RCC 7860 (cell line): ENCODE measurements at places on chromosomes 1 and 21.

DNA sequence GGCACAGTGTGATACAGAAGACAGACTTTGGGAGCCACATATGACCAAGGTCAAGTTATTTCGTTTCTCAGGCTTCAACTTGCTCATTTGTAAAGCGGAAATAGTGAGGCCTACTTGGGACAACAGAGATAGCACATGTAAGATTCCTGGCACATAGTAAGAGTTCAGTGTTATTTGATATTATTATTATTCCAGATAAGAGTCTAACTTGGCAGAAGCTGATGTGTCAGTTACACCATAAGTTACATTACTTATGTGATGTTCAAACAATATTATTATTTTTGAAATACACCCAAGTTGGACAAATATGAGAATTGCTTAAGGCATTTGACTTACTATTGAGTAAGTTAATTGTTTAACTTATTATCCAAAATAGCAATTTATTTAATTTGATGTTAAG is 10.2 kb upstream of the CYP4X1 start:
- no peak for DNase-seq

DNA sequence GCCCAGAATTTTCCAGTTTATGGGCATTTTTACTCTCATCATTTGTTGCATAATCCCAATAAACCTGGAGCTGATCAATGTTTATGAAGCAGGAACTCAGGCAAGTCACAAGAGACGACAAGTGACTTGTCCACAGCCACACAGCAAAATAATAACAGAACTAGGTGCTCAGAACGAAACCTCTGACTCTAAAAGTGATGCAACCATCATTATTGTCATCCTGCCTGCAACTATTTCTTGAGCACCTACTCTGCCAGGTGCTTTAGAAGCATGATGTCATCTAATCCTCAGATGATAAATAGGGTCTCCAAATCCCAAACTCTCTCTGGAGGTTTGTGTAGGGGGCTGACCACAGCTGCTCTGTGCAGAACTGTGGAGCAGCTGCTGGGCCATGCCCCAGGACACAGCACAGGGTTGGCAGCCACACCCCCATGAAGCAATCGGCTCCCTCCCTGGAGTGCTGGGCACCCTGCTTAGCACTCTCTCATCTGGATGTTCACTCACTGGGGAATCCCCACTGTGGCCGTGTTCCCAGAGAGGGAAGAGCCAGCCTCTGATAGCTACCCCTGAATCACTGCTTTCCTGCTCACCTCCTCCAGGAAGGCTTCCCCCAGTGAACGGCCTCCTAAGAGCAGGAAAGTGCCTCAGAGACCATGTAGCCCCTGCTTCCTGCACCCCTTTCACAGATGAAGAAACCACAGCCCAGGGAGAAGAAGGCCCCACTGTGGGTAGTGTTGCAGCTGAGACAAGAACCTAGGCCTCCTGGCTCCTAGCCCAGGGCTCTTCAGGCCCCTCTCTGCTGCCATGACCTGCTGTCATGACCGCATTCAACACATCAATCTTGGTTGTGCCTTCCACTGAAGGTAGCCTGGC is 2.1 kb downstream of the TTC22 start:
- DNase-seq: peak; percentile 66

DNA sequence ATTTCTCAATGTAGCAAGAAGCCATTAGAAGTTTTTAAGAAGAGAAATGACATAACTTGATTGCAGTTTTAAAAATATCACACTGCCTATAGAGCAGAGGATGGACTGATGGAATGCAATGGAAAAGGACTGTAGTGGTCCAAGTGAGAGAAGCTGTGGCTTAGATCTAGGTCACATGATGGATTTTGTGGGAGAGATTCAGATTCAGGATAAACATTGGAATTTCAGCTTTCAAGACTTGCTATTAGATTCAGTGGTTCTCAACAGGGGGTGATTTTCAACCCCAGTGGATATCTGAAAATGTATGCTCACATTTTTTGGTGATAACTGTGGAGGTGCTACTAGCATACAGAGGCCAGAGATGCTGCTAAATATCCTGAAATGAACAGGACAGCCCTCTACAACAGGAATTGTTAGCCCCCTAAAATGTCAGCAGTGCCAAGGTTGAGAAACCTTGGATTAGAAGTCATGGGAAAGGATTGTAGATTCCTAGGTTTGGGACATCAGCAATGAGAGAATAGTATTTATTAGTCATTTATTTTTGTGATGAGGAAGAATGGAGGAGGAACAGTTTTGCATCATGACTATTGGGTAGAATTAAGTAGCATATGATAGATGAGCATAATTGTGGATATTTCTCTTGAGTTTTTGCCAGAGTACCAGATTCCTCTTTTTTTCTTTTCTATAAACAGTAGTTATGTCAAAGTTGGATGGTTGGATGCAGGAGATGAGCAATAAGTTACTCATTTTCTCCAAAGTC is 30.1 kb upstream of the KCNK2 start:
- DNase-seq: no peak

DNA sequence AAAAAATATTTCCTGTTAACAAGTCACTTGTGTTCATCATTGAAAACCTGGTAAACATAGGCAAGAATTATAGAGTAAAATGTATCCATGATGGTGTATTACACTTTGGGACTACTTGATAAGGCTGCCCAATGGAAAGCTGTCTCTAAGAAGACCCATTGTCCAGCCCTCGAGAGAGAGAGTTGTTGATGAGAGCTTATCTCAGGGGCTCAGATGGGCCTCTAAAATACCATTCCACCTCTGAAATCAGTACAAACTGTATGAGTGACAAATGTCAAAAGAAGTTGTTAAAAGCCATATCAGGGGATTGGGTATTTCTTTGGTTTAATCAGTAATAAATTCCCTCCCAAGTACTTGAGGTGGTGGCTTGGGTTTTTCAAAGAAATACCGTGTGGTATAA is 96.1 kb downstream of the KCNK1 start:
- DNase-seq: no peak

- no peak for DNase-seq
These were observed 3.5 kb upstream of the OR10J4 start for GRCh38 chr1:159428536-159428935.

- no peak for DNase-seq
These were observed 36.7 kb downstream of the CHD5 start for GRCh38 chr1:6143395-6143794.

DNA sequence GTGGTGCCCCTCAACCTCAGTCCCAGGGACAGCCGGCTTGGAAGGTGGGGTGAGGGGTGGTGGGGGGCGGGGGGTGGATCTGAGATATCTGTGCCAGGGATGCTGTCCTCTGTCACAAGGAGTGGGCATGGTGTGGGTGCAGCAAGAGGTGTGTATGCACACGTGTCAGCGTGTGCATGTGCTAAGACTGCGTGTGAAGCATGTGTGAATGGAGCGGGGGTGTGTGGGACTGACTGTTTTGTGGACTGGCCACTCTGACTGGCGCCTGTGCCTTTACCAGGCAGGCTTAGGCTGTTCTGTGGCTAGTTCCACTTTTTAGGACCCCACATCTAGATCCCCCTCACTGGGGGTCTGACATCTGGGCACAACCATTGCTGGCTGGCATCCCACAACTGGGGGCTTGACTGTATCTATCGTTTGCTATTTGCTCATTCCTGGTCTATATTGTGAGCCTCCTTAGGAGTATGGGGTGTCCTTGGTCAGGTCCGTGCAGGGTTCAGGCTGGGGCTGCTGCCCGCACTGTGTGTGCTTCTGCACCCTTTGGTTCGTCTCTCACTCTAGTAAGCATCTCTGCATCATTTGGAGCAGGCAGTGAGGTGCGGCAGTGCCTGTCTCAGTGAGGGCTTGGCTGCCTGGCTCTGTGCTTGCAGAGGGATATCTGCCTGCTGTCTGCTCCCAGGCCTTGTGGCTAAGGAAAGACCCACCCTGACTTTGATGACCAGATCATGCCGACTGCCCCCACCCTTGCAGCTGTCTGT is 1.9 kb downstream of the AMPD2 start:
- DNase-seq: no peak

GRCh38 chr1:186943891-186944686 is 115.3 kb downstream of the PLA2G4A start:
- DNase-seq: no peak

DNA sequence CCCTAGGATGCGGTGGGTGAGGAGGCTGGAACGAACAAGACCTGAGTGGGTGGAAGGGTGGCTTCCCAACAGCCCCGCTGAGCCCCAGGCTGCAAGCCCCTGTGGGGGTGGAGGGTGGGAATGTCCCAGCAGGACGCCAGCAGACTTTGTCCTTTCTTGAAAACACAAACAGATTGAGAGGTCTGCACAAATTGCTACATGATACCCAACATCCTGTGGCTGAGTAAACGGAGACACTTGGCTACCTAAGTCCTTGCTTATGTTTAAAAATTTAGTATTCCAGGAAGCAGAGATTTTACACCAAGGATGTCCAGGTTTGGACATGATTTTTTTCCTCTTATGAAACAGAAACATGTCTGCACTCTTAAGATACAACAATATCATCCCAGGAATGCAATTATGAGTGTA is 11.8 kb upstream of the F3 start:
- DNase-seq: no peak

- no peak for DNase-seq
These were observed 853.5 kb upstream of the TMPRSS15 start for GRCh38 chr21:19256934-19257660.

DNA sequence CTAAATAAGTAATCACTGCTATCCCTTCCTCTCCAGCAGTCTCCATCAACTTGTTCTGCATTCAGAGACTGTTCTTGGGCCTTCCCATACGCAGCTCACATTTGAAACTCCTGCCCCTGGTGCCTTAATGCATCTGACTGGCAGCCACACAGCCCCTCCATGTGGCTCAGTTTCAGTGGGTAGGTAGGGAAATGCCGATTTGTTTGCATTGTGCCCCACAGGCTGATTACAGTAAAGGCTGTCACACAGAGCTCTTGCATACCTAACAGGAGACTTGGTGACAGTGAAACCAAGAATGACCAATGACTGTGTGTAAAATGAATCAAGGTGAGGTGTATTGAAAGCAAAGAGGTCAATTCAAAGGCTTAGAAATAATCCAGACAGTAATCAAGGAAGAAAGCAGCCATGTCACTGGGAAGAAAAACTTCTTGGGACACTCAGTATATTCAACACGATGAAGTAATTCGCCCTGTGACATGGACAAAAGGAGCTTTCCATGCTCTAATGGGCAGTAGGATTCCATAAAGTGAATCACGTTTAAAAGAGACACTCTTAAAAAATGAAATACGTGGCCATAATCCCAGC is 12.7 kb upstream of the B3GALNT2 start:
- DNase-seq: peak; percentile 78

- DNase-seq: peak; percentile 76
These were observed 55.6 kb downstream of the PEX14 start for GRCh38 chr1:10530281-10530740.

- DNase-seq: no peak
These were observed 83.2 kb downstream of the CAMK2N1 start for GRCh38 chr1:20402585-20403422.

GRCh38 chr1:168138134-168138533 is 1.4 kb upstream of the GPR161 start:
- DNase-seq: no peak

DNA sequence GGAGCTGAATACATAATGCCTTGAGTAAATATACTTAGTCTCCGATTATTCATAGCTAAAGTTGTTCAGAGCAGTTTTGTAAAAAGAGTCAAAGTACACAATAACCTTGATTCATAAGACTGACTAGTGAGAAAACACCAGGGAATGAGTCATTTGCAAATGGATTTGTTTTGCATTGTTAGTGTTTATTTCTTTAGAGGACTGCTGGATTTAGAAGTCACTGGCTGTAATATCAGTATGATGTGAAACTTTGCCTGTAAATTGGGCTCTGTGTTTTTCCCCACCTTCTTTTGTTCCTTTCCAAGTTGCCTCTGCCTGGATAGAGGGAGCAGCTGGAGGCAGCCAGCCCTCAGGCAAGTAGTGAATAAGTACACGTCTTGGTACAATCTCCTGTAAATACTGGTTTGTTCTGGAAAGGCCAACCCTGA is 474.7 kb downstream of the NUF2 start:
- no peak for DNase-seq

DNA sequence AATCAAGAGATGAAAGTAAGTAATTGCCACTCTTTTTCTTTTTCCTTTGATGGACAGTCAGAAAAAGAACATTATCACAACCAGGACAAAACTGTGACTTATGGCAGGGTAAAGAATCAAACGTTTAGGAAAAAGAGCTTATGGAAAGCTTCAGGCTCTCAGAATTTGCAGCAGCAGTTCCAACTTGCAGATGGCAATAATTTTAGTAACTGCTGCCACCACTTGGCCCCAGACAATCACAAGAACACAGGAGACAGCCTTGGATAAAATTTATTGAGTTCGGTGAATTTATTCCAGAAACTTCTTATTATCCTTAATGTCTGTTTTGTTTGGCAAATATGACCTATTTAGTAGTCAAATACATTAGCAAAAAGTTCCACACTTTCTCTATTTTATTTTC is 804.4 kb downstream of the BRINP3 start:
- no peak for DNase-seq

- peak; percentile 57 for DNase-seq
These were observed 2.4 kb upstream of the NFIA start for GRCh38 chr1:61079898-61080336.

- DNase-seq: no peak
These were observed 141.2 kb upstream of the DMRTA2 start for GRCh38 chr1:50564417-50564816.

- no peak for DNase-seq
These were observed 335.0 kb downstream of the TGFB2 start for GRCh38 chr1:218679988-218680748.

GRCh38 chr1:56788588-56788987 is 30.6 kb downstream of the FYB2 start:
- DNase-seq: no peak

GRCh38 chr1:62012836-62013235 is 181.8 kb upstream of the L1TD1 start:
- DNase-seq: no peak

DNA sequence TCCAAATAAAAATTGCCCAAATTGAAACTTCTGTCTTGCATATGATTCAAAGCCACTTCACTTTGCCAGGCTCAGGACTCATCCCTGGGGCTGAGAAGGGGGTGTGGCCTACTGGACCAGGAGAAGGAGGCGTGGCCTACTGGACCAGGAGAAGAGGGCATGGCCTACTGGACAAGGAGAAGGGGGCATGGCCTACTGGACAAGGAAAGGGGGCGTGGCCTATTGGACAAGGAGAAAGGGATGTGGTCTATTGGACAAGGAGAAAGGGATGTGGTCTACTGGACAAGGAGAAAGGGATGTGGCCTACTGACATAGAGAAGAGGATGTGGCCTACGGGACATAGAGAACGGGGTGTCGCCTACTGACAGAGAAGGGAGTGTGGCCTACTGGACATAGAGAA is 405.3 kb downstream of the RRAGC start:
- DNase-seq: no peak

- no peak for DNase-seq
These were observed at the start of gene KRTAP21-2 for GRCh38 chr21:30747159-30747558. Gene KRTAP21-2 (minus strand): TSS chr21:30747259. CDS start chr21:30747202, 57 bp downstream.

DNA sequence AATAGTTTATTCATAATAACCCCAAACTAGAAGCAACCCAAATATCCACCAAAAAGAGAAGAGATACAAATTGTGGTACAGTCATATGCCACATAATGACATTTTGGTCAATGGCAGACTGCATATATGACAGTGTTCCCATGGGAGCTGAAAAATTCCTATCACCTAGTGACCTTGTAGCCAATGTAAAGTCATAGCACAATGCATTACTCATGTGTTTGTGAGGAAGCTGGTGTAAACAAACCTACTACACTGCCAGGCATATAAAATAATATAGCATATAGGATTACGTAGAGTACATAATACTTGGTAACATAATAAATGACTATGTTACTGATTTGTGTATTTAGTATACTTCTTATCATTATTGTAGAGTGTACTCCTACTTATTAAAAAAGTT is 29.5 kb upstream of the SLFNL1 start:
- no peak for DNase-seq
